ENCODE measurements at places on chromosomes 6 and 20. TPM values are rescaled to one million over a fixed set of nuclear protein-coding genes. Genes with fewer than 3 reads are reported as not detected.
A peak's percentile ranks its signal among the peaks of the same experiment; 100 is the strongest.

The CPXM1 gene
- 0.14 TPM for total RNA-seq

The NFYA gene
- 22.9 TPM for total RNA-seq

The GSTA1 gene
- not detected for total RNA-seq

The CFAP206 gene
- total RNA-seq: 0.24 TPM

The LBP gene
- not detected for total RNA-seq

The VGLL2 gene
- total RNA-seq: not detected

DNA sequence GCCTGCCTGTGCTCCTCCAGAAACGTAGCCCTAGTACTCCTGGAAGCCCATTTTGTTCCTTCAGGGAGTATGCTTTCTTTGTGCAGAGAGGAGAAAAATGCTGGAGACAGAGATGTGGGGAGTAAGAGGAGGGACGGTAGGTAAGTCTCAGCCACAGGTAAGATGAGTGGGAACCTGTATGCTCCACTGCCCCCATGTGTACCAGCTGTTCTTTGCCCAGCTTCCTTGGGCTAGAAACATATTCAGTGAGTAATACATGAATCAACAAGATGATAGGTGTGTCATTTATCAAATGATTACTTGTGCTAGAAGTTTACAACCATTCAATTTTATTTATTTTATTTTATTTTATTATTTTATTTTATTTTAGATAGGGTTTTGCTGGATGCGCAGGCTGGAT, 13.6 kb upstream of the CEP85L start:
- no peaks in the 10 kb centered on the region for H3K27me3 ChIP-seq
- H3K36me3 ChIP-seq: no peaks in the 10 kb centered on the region
- no peak overlapping the region for H3K4me3 ChIP-seq
- no peak for DNase-seq

GRCh38 chr6:27575594-27576361, 102.9 kb upstream of the ZNF184 start:
- H3K36me3 ChIP-seq: no peaks in the 10 kb centered on the region
- no peak for DNase-seq
- no peak overlapping the region for H3K4me3 ChIP-seq
- H3K27me3 ChIP-seq: peaks cover 12% of the 10 kb centered on the region

GRCh38 chr6:32070814-32071543, 32.8 kb downstream of the CYP21A2 start:
- H3K27me3 ChIP-seq: peaks cover 45% of the 10 kb centered on the region
- no peak overlapping the region for H3K27ac ChIP-seq
- H3K4me3 ChIP-seq: no peak overlapping the region
- no peak for DNase-seq
- H3K36me3 ChIP-seq: no peaks in the 10 kb centered on the region

DNA sequence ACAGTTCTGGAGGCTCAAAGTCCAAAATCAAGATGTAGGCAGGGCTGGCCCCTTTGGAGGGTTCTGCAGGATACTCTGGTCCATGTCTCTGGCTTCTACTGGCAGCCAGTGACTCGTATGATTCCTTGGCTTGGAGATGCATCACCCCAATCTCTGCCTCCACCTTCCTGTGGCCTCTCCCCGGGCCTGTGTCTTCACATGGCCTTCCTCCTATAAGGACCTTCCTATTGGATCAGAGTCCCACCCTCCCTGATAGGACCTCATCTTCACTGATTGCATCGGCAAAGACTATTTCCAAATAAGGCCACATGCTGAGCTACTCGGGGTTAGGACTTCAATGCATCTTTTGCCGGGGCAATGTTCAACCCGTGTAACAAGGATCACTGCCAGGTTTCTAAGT, 509.0 kb downstream of the CD83 start:
- peaks cover 29% of the 10 kb centered on the region for H3K27me3 ChIP-seq
- no peak for DNase-seq
- no peaks in the 10 kb centered on the region for H3K4me1 ChIP-seq
- no peak overlapping the region for H3K27ac ChIP-seq

DNA sequence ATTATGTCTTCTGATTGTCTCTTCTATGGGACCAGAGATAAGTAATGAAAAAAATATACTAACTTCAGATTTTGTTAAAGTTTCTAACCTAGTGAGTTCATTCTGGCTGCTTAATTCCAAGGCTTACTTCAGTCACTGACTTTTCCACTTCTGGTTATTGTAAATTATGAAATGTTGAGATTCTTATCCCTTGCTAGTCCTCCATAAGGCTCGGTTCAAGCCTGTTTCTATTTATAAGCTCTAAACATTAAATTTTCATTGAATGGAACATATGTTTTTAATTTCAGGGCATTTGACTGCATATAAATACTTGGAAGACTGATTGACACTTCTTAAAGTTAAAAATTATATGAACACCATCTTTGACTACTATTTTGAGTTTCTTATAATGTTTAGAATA, 23.6 kb upstream of the NKAIN2 start:
- no peaks in the 10 kb centered on the region for H3K36me3 ChIP-seq
- H3K4me1 ChIP-seq: no peaks in the 10 kb centered on the region
- H3K27me3 ChIP-seq: no peaks in the 10 kb centered on the region
- no peak for DNase-seq
- no peak overlapping the region for H3K4me3 ChIP-seq

GRCh38 chr20:41398408-41398807, 31.8 kb upstream of the EMILIN3 start:
- H3K4me3 ChIP-seq: no peak overlapping the region
- H3K27ac ChIP-seq: no peak overlapping the region
- peaks cover 4% of the 10 kb centered on the region for H3K36me3 ChIP-seq
- no peaks in the 10 kb centered on the region for H3K27me3 ChIP-seq

GRCh38 chr20:57828696-57829095, 118.9 kb upstream of the PMEPA1 start:
- H3K4me3 ChIP-seq: no peak overlapping the region
- H3K27ac ChIP-seq: no peak overlapping the region
- no peak for DNase-seq
- no peaks in the 10 kb centered on the region for H3K4me1 ChIP-seq
- H3K36me3 ChIP-seq: no peaks in the 10 kb centered on the region
- H3K27me3 ChIP-seq: no peaks in the 10 kb centered on the region

- no peak for DNase-seq
- H3K27ac ChIP-seq: no peak overlapping the region
- peaks cover 5% of the 10 kb centered on the region for H3K36me3 ChIP-seq
- peaks cover 8% of the 10 kb centered on the region for H3K4me1 ChIP-seq
- no peak overlapping the region for H3K4me3 ChIP-seq
Observed at GRCh38 chr6:28207510-28208110, 17.5 kb upstream of the ZSCAN9 start.

GRCh38 chr6:102355578-102355977, 962.1 kb downstream of the GRIK2 start:
- no peaks in the 10 kb centered on the region for H3K36me3 ChIP-seq
- H3K27ac ChIP-seq: no peak overlapping the region
- no peak overlapping the region for H3K4me3 ChIP-seq
- no peak for DNase-seq

- peaks cover 16% of the 10 kb centered on the region for H3K36me3 ChIP-seq
- peaks cover 14% of the 10 kb centered on the region for H3K27me3 ChIP-seq
- peak overlapping the region; percentile 87 for H3K4me3 ChIP-seq
- H3K4me1 ChIP-seq: peaks cover 22% of the 10 kb centered on the region
Observed at GRCh38 chr6:168035098-168035660, 37.7 kb downstream of the KIF25 start.

DNA sequence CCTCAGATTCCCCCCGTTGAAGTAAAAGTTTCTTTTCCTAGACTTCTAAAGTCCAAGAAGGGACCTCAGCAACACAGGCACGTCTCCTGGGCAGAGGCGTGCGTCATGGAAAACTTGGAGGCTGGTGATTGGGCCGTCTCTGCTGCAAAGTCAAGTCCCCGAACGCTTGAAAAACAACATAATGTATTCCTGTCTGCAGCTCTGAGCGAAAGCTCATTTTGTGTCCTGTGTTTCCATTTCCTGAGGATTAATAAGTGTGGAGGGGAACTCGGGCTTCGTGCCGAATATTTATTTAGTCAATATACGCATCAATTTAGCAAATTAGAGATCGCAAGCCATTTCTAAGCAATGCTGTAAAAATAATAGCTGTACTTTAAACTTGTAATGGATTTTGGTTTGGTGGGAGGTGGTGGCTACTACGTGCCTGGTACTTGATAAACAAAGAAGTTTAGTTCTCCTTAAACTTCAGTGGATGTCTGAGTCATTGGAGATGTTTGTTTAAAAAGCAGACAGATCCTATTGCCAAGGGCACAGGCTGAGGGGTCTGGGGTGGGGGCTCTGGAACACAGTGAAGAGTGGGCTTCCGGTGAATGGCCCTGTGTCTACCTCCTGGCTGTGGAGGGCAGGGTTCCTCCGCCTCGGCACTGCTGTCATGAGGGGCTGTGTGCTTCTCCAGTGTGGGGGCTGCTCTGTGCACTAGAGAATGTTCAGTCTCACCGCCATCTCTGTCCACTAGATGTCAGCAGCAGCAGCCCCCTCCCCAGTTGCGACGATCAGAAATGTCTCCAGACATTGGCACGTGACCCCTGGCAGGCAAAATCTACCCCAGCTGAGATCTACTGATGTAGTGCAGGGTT, 21.8 kb downstream of the PCK1 start:
- peak overlapping the region; percentile 16 for H3K4me3 ChIP-seq
- peak; percentile 44 for DNase-seq
- peaks cover 5% of the 10 kb centered on the region for H3K36me3 ChIP-seq
- peaks cover 18% of the 10 kb centered on the region for H3K4me1 ChIP-seq
- H3K27me3 ChIP-seq: peaks cover 86% of the 10 kb centered on the region
- H3K27ac ChIP-seq: no peak overlapping the region

GRCh38 chr20:32484225-32484957, 100.7 kb downstream of the NOL4L start:
- DNase-seq: peak; percentile 56
- H3K27ac ChIP-seq: peak overlapping the region; percentile 71
- H3K4me3 ChIP-seq: peak overlapping the region; percentile 89
- peaks cover 41% of the 10 kb centered on the region for H3K27me3 ChIP-seq

- no peak overlapping the region for H3K27ac ChIP-seq
- no peak overlapping the region for H3K4me3 ChIP-seq
- H3K27me3 ChIP-seq: no peaks in the 10 kb centered on the region
- peaks cover 4% of the 10 kb centered on the region for H3K36me3 ChIP-seq
- peaks cover 30% of the 10 kb centered on the region for H3K4me1 ChIP-seq
Observed at GRCh38 chr6:53330137-53330536, 18.6 kb downstream of the ELOVL5 start.

DNA sequence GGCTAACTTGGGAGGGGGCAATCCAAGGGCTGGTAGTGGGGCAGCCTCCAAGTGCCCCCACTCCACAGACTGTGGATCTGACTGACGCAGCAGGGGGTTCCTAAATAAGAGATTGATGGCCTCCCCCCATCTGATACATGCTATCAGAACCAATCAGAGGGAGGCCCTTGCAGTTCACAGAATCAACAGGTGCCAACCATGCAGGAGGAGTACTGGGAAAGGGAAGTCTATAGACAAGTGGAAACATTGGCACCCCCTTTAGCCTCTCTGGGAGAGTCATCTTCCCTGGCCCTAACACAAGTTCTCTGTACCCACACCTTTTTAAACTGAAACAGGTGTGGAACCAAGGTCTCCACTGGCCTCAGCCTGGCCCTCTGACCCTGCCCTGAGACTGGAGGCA, 145.8 kb downstream of the OR2B2 start:
- H3K4me1 ChIP-seq: no peaks in the 10 kb centered on the region
- H3K4me3 ChIP-seq: no peak overlapping the region
- no peaks in the 10 kb centered on the region for H3K27me3 ChIP-seq

DNA sequence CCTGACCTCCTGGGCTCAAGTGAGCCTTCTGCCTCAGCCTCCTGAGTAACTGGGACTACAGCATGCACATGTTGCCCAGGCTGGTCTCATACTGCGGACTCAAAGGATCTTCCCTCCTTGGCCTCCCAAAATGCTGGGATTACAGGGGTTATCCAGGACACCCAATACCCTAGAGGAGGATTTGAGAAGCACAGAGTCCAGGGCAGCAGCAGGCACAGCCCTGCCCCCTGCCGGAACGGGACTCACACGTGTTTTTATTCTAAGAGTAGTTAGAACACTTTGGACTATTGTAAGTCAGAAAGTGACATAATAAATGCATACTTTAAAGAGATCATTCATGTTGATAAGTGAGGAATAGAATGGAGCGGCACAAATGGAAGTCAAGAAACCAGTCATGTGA, 80.2 kb downstream of the C6orf118 start:
- peaks cover 7% of the 10 kb centered on the region for H3K4me1 ChIP-seq
- no peaks in the 10 kb centered on the region for H3K36me3 ChIP-seq
- H3K4me3 ChIP-seq: no peak overlapping the region
- peak; percentile 25 for DNase-seq
- H3K27me3 ChIP-seq: no peaks in the 10 kb centered on the region
- no peak overlapping the region for H3K27ac ChIP-seq

DNA sequence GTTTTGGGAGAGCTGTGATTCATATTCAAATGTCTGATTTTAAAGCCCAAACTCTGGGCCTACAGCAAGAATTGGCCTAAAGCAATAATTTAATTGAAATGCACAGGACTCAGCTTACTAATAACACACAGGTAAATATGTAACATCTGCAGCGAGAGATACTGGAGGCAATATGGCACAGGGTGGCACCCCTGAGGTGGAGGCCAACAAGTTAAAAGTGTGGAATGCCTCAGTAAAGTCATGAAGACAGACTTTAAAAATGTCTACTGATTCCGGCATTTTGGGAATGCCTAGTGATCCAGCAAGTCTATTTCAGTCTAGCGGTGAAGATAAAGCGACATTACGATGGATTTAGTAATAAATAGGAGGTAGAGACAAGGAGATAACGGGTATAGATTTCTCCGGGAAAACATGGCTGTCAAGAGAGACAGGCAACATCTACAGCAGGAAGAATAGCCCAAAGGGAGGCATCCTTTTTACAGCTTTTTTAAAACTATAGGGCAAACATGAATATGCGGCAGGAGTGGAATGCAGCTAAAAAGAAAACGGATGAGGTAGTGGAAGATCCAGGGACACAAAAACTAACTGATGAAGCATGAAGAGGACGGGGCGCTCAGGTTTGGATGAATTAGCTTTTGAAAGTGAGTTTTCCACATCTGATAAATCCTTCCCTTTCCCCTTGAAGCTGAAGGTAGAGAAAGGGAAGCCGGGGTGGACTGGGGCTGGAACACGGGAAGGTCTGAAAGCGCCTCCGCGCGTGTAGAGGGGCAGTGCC, 1.2 kb downstream of the NANP start:
- peak overlapping the region; percentile 89 for H3K27ac ChIP-seq
- DNase-seq: no peak
- H3K27me3 ChIP-seq: no peaks in the 10 kb centered on the region
- H3K4me3 ChIP-seq: peak overlapping the region; percentile 87

GRCh38 chr20:35568645-35569044, 26.8 kb downstream of the ERGIC3 start:
- H3K4me1 ChIP-seq: peaks cover 8% of the 10 kb centered on the region
- H3K4me3 ChIP-seq: no peak overlapping the region
- peak; percentile 62 for DNase-seq
- no peaks in the 10 kb centered on the region for H3K27me3 ChIP-seq
